ENCODE measurements at places on chromosomes 3 and 15.

DNA sequence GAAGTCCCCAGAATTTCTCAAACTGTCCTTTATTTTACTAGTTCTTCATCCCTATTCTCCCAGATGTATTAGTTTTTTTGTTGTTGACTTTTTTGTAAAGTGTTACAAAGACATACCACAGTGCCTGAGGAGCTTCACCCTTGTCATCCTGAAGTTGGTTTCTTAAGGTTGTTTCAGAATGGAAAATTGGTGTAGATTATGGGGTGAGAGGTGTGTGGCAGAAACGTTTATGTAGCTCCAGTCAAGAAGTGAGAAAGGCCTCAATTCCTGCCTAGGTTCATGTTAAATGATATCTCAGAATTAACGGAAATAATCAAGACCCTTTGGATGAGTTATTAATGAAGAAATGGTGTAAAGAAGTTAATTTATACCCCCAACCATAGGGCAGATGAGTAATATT is 6.8 kb downstream of the EDEM1 start:
- no peak for DNase-seq

GRCh38 chr3:126827121-126827520 is 123.1 kb downstream of the CHCHD6 start:
- no peak for DNase-seq

- no peak for DNase-seq
These were observed 19.9 kb downstream of the TRANK1 start for GRCh38 chr3:36924744-36925521.

- DNase-seq: peak; percentile 77
These were observed 112.7 kb downstream of the CHSY1 start for GRCh38 chr15:101138913-101139880.

GRCh38 chr3:141129049-141129448 is 77.9 kb downstream of the SPSB4 start:
- no peak for DNase-seq

- no peak for DNase-seq
These were observed 42.7 kb downstream of the METTL6 start for GRCh38 chr3:15384510-15385237.

DNA sequence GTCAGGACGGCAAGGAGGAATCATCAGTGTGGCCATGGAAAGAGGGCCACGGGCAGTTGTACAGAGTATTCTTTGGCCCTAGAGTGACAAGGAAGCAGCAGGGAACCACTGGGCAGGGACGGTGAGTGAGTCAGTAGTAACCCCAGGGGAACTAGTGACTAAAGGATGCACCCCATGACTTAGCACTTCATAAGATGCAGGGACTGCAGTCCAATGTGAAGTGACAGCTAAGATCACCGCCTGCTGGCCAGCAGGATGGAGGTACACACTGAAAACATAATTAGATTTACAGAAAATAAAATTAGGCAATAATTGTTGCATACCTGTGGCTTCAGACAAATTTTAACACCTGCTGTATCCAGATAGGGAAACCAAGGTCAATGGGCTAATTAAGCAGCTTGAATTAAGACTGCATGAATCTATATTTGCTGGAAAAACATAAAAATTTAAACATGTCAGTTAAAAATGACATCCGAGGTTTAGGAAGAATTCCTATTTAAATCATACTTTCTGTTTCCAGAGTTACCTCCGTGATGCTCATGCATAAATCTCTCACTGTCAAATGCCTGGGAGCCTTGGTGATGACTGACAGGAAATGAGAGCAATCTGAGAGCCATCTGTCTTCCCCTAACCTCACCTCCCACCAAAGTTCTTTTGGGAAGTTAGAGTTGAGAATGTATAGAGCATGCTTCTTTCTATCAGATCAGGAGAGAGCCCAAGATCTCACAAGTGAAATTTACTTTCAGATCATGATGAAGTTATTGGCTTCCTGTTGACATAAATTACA is 56.5 kb downstream of the DCLK3 start:
- peak; percentile 84 for DNase-seq

GRCh38 chr3:22581007-22581406 is 622.1 kb upstream of the UBE2E2 start:
- no peak for DNase-seq

DNA sequence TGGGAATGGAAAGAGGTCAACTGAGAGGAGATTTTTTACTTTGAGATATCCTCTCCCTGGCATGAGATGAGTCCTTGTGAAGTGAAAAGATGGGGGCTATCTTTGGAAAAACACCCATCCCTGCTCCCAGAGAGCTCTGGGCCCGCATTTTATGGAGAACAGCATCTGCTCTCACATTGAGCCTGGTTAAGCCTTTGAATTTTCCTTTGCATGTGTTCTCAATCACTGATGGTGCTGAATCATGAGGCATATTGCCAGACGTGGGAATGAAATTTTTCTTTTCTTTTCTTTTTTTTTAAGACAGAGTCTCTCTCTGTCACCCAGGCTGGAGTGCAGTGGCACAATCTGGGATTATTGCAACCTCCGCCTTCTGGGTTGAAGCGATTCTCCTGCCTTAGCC is 24.4 kb downstream of the TMEM45A start:
- DNase-seq: no peak

- DNase-seq: no peak
These were observed 140.2 kb upstream of the SKOR1 start for GRCh38 chr15:67685008-67685599.

GRCh38 chr15:65044724-65045481 is at the start of gene SLC51B:
SLC51B (plus strand) TSS chr15:65045387; CDS start chr15:65050005, 4,618 bp downstream.
- no peak for DNase-seq

- DNase-seq: no peak
These were observed 71.2 kb downstream of the MAP2K5 start for GRCh38 chr15:67613708-67614107.

DNA sequence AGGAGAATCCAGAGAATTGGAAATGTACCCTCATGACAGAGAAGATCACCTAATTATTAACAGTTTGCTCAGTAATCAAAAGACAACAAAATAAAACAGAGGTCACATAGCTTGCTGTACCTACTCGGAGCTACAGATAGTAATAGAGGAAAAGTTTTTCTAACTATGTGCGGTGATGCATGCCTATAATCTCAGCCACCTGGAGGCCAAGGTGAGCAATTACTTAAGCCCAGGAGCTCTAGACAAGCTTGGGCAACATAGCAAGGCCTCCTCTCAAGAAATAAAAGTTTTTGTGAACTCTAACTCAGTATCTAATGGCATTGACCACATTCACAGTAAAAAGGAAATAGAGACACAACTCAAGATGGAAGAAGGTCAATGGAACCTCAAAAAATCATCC is 243.6 kb downstream of the ATP8B4 start:
- DNase-seq: no peak

DNA sequence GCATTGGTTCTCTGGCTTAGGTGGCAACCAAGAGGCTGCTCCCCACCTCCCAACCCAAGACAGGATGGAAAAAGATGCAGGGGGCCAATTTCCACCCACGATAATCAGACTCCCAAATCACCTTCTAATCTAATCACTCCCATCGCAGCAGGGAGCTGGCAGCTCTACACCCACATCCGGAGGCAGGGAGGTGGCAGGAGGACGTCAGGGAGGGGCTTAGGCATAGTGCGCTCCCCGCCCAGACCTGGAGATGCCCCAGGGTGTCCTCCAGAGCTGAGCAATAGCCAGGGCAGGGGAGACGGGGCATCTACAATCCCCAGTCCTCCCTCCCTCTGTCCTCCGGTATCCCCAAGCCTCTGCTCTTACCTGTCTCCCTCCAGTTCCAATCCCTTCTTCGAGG is 70.5 kb upstream of the SEC13 start:
- no peak for DNase-seq

- no peak for DNase-seq
These were observed 5.1 kb downstream of the ANP32A start for GRCh38 chr15:68815598-68815997.

GRCh38 chr3:176919836-176920765 is 277.2 kb downstream of the TBL1XR1 start:
- DNase-seq: peak; percentile 79

DNA sequence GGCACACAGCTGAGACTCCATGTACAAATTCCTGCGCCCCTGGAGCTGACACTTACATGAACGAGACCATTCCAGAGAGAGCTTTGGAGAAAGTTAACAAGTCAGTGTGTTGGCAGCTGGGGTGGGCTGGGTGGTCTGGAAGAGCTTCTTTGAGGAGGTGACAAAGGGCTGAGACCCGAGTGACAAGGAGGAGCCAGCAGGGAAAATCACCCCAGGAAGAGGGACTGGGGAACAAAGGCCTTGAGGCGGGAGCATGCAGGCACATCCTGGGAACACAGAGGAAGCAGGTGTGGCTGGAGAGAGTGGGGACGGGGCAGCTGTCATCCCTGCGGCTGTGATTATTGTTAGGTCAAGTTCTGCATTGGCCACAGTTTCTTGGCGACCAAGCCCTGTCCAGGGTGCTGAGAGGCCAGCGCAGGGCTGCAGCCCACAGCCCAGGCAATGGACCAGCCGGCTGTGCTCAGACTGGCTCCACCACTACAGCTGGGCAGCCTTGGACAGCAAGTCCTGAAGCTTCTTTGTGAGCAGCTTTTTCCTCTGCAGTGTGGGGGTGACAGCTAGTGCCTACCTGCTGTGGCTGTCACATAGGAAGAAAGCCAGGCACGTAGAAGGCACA is 34.2 kb upstream of the PRR23E start:
- peak; percentile 9 for DNase-seq

DNA sequence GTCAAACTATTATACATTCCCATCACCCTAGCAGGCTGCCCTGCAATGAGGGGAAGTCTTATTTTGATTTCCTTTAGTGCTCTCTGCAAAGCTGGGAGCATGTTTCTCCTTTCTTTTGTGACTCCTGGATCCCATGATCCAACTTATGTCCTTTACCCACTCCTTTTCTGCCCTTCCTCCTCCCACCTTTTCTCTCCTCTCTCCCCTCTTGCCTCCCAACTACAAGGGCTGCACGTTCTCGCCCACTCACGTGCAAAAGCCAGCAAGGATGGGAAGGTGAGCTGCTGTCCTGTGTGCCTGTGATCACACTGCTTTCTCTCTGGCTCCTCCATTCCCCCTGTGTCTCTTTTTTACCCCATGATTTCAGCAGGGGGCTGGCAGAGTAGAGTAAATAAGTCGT is 6.1 kb downstream of the VIPR1 start:
- DNase-seq: no peak

GRCh38 chr3:52032702-52033408 is 23.5 kb downstream of the DUSP7 start:
- no peak for DNase-seq

- peak; percentile 86 for DNase-seq
These were observed 54.4 kb downstream of the FEZF2 start for GRCh38 chr3:62318752-62319569.

Measured in brain microvascular endothelial cell (primary cell).